AML-193 (cell line): ENCODE measurements at places on chromosomes 2 and 18.

GRCh38 chr2:235989591-235989990, 178.6 kb downstream of the GBX2 start:
- DNase-seq: no peak

GRCh38 chr2:9696731-9697130, 65.9 kb upstream of the YWHAQ start:
- no peak for DNase-seq

DNA sequence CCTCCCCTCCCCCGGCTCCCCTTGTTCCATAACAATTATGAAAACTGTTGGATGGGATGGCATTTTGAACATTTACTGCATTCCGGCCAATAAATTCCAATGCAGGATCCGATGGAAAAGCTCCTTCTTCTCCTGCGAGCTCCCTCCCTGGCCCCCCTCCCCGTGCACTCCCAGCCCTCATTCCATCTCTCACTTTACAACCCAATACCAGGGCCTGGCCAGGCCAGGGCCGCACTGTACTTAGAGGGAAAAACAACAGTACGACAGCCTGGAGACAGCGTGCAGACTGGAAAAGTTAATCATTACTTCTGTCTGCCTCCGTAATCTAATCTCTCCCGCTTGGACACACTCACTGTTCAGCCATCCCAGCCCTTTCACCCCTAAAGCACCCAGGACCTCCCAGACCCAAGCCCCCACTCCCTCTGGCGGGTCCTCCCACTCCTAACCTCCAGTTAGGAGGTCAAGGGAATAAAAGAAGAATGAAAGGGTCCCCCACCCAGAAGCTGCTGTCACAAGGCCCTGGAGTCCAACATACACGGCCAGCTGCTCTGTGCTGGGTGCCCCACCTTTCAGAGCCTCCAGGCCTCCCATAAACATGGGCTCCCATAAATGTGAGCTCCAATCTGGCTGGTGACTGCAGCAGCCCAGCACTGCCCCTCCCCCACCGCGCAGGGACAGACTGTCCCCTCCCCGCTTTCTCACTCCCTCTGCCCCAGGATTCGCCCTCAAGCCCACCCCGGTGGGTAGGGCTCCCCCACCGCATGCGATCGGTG, 20.6 kb downstream of the SMAD7 start:
- DNase-seq: no peak

- DNase-seq: no peak
These were observed 797.4 kb downstream of the CNTNAP5 start for GRCh38 chr2:124822516-124822915.

DNA sequence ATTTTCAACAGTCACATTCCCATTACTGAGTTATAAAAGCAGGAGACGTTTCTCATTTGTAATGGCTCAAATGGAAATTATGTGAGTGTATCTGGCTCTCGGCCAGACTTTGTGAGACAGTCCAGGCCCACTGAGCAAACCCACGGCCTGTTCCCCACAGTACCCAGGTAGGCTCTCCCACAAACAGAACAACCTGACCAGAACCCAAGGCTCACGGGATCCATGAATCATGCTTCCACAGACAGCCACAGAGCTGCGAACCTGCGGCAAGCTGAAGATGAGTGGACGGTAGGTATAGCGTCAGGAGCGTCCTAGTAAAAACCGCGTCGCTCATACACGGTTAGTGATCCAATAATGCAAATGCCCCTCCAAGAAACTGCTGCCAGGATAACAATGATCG, 34.2 kb downstream of the NDUFA10 start:
- no peak for DNase-seq

- no peak for DNase-seq
These were observed 61.6 kb downstream of the MFSD6 start for GRCh38 chr2:190469771-190470170.

DNA sequence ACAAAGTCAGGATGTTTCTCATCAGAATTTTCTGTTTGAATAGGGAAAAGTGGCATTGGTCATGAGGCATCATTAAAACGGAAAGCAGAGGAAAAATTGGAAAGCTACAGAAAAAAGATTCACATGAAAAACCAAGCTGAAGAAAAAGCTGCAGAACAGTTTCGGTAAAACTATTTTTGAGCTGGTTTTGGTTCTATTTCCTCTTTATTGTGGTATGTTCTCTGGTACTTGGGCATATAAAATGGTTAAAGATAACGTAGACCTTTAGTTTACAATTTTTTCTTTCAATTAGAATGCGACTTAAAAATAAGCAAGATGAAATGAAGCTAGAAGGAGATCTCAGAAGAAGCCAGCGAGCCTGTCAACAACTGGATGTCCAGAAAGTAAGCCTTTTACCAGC, 7.6 kb downstream of the GPATCH11 start:
- no peak for DNase-seq

DNA sequence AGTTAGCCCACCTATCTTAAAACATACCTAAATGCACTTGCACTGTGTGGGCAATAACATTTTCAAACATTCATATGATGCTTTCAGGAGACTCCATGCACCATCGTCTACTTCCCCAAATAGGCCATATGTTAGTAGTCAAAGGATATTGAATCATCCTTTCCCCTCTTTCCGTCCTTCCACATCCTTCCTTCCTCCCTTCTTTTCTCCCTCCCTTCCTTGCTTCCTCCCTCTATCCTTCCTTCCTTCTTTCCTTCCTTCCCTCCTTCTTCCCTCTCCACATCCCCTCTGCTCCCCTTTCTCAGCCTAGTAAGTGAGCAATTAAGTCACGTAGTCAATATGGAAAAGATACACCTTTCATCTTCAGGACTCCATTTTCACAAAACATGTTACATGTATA, 73.8 kb downstream of the ZEB2 start:
- no peak for DNase-seq

DNA sequence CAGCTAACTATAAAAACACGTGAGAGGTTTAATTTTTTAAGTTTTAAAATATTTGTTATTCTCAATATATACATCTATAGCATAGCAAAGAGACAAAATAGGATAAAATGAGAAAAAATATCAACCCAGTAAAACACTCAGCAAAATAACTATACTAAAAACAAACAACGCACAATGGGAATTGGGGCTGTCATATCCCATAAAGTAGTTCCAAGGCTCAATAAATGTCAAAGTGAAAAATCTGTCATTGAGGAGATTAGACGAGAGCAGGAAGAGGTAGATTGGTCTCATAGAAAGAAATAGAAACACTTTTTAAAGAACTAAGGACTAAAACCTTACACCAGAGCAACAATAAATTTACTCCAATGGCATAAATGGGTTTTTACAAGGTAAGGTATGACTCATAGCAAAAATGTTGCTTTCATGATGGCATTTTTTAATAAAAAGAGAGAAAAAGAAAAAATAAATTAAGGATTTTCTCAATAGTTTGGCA, 153.7 kb downstream of the EVA1A start:
- no peak for DNase-seq

- DNase-seq: no peak
These were observed 140.1 kb downstream of the NR4A2 start for GRCh38 chr2:156192468-156192867.
